ENCODE measurements at places on chromosomes 11 and 22. TPM values are rescaled to one million over a fixed set of nuclear protein-coding genes. Genes with fewer than 3 reads are reported as not detected.
A peak's percentile ranks its signal among the peaks of the same experiment; 100 is the strongest.

DNA sequence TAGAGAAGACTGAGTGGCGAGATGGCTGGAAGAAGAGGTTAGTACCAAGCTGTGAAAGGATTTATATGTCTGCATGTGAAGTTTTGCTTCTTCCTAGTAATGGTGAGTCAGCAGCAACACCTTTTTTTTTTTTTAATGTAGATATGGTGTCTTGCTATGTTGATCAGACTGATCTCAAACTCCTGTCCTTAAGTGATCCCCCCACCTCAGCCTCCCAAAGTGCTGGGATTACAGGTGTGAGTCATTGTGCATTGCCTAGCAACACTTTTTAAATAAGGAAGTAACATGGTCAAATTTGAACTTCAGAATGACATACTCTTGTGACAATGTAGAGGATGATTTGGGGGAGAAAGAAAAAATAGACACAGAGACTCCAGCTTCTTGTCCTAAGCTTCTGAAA is 6.5 kb upstream of the CSTPP1 start:
- peak; percentile 43 for DNase-seq

GRCh38 chr11:121656328-121657090 is 203.7 kb upstream of the SORL1-AS1 start:
- DNase-seq, result no peak

Gene NPAS4
- not detected for total RNA-seq

DNA sequence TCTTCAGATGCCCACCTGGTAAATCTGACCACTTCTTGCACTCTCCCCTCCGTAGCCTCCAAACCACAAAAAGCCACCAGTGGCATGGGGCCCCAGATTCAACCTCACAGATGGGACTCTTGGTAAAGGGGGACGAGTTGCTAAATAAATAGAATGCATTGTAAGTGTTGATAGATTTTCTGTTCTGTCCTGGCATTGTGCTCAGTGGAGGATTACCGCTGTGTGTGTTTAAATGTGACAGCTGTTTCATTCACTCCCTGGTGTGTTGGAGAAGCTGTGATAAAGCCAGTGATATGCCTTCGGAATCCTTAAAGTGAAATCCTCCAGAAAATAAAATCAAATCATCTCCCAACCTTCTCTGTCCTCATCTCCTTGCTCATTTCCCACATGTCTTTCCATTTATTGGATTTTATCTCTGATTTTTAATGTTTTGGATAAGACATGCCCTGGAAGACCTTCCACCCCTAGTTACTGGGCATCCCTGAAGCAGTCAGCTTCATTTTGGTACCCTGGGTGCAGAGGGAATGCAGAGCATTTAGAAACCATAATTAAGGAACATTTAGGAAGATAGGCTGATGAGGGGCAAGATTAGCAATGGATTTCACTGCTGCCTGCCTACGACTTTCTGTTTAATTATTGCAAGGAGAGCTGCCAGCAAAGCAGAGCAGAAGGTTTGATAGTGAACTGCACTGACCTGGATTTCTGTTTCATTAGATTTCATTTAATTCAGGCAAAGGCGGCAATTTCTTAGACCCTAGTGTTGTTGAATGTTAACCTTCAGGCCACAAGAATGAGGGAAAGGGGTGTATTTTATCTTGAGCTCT is 460.9 kb upstream of the KIRREL3 start:
- no peak for DNase-seq

Gene SPDYC
- total RNA-seq, result not detected

DNA sequence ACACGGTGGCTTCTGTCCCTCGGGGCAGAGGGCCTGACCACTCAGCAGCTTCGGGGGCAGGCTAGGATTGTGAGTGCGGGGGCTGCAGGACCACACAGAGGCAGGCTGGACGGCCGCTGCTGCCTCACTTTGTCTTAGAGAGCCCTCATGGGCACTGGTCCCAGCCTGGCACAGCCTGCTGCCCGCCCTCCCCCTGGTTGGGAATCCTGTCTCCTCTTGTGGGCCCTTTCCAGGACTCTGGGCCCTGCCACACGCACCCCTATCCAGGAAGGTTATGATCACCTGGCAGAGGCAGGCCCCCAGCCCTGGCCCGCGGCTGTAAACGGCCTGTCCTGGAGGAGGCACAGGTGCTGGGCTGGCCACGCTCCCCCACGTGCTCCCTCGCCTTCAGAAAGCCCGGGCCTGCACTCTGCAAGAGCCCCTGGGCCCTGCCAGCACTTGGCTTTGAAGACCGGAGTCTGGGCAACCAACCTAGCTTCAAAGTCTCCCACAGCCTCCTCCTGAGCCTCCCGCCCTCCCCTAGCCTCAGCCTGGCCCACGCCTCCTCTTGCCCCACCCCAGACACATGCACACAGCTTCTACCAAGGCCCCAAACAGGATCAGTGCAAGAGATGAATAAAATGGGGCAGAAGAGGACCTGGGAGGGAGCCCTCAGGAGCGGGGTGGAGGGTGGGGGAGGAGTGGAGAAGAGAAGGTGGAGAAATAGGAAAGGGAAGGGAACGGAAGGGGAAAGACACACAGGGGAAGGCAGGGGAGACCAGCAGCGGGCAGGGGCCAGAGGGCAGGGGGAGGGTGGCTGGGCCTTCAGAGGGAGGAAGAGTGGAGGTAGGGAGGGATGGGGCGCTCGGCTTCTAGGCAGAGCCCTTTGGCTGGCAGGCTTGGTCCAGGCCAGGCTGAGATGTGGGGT is 31.0 kb downstream of the SYT7 start:
- DNase-seq, result no peak
